Activated CD4-positive, alpha-beta T cell treated with anti-CD3 and anti-CD28 coated beads for 48 hours (primary cell): ENCODE measurements at places on chromosomes 16 and 17.

DNA sequence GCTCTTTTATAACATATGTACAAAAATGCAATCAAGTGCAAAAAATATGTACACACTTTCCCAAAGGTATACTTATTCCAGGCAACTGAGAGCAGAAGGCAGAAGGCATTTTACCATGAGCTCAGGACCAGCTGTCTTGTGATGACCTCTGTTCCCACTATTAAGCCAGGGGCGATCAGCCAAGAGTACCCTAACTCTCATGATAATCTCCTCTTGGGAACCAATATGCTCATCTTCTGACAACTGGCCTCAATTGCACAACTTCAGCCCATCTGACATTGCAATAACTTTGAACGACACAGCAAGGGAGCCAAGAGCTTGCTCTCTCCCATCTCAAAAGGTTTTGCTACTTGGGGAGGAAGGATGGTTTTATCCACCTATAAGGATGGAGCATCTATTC is 471.9 kb downstream of the HS3ST3B1 start:
- no peak for DNase-seq

- DNase-seq = no peak
These were observed 276.6 kb upstream of the TNRC6C start for GRCh38 chr17:77681861-77682260.

DNA sequence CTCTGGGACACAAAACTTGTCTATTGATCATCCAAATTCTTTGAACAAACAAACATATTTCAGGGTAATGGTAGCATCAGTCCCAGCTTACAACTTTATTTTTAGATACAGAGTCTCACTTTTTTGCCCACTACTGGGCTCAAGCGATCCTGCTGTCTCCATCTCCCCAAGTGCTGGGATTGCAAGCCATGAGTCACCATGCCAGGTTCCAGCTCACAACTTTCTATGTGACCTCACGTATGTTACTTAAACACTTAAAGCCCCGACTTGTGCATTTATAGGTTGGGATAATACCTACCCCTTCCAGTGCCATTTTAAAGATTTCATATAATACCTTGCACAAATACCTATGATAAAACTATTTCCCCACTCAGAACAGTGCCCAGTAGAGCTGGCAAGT is 42.0 kb upstream of the KSR1 start:
- no peak for DNase-seq

- DNase-seq = no peak
These were observed 78.7 kb downstream of the CDYL2 start for GRCh38 chr16:80725566-80726162.

GRCh38 chr17:31647661-31648060 is 211.4 kb downstream of the COPRS start:
- DNase-seq = no peak

GRCh38 chr17:17300624-17301568 is 2.3 kb upstream of the NT5M start:
- DNase-seq = peak; percentile 69

GRCh38 chr17:82865774-82866395 is 26.1 kb upstream of the ZNF750 start:
- DNase-seq = no peak

DNA sequence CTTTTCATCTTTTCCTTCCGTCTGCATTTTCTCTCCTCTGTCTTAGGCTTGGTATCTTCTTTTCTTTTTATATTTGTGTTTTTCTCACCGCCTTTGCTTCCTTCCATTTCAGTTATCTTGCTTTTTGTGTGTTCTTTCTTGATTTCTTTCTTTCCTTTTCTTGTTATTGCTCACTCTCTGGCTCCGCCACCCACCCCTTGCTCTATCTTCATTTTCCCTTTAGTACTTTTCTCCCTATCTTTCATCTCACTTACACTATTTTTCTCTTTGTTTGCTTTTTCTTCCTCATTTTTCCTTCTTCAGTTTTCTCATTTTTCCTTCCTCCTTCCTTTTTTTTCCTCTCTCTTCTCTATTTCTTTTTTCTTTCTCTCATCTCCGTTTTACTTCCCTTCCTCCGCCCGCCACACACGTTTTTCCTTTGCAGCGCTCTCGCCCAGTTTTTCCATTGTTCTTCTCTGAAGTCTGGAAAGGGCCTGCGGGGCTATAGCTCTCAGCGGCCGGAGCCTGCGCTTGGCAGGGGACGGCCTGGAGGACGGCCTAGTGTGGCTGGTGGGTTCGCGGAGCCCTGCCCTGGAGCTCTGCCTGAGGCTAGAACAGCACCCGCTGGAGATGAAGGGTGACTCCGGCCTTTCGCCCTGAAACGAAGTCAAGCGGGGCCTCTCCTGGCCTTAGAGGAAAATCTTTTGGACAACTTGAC is 5.2 kb upstream of the HOXB13 start:
- DNase-seq = no peak

- DNase-seq = peak; percentile 61
These were observed 1.3 kb upstream of the TMEM92 start for GRCh38 chr17:50272711-50273653.

DNA sequence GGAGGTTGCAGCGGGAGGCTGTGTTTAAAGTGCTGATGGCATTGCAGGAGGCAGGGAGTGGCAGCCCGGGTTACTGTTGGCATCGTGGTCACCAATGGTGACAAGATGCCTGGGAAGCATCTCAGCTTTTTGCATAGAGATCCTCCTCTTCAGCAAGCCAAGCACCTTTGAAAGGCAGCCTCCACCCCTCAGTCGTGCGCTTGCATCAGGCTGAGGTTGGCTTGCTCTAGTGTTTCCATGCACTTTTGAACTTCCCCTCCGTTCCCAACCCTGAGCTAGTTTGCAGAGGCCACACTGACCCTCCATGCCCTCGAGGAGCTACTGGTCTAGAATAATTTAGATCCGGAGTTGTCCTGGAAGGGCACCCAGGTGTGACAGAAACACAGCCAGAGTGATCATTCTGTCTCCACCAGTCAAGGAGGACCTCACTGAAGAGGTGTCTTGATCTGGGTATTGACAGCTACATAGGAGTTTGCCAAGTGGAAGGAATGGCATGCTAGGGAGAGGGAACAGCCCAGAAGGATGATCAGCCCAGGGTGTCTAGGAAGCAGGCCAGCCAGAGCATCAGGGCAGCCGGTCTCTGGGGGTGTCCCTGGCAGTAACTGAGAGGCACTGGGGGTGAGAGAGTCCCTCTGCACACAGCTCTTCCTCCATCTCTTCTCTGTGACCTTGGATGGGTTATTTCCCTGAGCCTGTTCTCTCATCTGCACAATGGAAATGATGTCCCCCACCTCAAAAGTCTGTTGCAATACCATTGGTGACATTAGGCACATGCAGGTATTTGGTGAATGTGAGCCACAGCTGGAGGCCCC is 7.7 kb downstream of the BEAN1 start:
- no peak for DNase-seq

DNA sequence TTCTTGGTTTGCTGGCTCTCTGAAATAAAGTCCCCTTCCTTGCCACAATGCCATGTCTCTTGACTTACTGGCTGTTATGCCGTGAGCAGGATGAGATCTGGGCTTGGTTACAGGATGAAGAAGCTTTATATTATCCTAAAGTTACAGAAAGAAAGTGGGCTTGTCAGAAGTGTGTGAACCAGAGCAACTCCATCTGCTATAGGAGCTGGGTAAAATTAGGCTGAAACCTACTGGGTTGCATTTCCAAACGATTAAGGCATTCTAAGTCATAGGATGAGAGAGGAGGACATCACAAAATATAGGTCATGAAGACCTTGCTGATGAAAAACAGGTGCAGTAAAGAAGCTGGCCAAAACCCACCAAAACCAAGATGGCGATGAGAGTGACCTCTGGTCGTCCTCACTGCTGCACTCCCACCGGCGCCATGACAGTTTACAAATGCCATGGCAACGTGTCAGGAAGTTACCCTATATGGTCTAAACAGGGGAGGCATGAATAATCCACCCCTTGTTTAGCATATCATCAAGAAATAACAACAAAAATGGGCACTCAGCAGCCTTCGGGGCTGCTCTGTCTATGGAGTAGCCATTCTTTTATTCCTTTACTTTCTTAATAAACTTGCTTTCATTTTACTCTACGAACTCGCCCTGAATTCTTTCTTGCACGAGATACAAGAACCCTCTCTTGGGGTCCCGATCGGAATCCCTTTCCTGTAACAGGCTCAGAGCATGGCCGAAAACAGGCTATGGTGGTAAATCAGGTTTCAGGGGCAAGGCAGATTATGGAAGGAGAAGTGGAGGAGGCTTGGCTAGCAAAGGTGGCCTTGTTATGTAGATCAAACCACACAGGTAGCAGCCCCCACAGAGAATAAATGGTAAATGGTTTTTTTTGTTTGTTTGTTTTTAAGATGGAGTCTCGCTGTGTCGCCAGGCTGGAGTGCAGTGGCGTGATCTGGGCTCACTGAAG is 81.3 kb upstream of the C16orf82 start:
- no peak for DNase-seq

DNA sequence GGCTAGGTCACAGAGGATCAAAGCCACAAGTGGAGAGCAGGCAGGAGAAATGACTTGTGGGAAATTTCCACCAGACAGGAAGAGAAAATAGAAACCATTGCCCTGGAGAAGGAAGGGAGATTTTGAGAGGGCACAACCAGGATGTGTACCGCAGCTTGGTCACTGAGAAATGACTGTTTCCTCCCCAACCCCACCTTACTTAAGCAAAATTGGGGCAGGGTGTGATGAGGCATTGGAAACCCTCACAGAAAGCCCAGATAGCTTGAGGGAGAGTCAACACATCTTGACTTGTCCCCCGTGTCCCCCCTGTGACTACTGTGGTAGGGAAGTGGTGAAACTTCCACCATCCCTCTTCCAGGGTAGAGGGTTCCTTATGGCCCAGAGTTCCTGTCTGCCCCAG is 113.5 kb upstream of the FAM20A start:
- DNase-seq = no peak

DNA sequence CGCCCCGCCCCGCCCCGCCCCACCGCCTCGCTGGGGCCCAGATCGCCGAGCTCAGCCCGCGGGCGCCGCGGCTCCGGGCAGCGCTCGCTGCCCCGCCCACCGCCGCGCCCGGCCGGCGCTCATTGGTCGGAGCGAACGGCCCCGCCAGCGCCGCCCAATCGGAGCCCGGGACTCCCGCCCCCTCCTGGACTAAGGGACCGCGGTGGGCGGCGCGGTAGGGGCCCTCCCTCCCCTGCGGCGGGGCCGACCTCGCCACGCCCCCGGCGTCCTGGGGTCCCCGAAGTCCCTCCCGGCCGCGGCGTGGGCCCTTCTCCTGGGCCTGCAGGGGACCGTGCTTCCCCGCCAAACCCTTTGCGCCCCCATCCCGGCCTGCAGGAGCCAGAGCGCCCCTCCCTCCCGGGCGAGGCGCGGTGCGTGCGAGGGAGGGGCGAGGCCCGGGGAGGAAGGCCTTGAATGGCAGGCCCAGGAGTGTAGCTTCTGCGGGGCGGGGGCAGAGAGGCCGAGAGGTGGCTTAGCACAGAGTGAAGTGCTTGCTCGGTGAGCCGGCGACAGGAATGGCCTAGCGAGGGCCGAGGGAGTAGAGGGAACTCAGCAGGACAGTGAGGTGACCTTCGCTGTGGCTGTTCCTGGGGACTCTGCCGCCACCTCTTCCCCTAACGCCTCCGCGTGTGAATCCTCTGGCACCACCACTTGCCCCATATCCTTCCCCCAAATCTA is at the start of gene CAMKK1:
Gene CAMKK1 (minus strand): TSS at position 51 of the 717 bp plus-strand sequence. CDS start 7,366 bp downstream, outside the sequence.
- peak; percentile 92 for DNase-seq

DNA sequence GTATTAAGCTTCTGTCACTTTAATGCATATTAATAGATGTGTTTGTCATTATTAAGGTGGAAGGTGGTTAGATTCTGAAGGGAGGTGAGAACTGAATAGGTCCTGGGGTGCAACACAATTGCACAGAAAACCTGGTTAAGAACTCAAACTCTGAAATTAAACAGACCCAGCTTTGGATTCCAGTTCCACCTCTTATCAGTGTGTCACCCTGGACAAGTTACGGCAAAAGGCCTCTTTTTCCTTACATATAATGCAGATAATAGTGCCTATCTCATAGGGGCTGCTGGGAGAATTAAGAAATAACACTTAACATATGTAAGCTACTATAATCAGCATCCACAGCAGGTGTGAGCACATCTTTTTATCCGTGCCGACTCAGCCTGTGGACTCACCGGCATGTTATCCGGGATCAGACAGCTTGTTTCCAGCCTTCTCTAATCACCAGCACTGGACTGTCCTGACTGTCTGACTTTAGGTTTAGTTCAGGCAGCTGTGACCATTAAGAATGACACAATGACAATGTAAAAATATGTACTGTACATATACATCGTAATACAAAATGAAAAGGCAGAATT is 31.4 kb downstream of the TEX2 start:
- DNase-seq = no peak

DNA sequence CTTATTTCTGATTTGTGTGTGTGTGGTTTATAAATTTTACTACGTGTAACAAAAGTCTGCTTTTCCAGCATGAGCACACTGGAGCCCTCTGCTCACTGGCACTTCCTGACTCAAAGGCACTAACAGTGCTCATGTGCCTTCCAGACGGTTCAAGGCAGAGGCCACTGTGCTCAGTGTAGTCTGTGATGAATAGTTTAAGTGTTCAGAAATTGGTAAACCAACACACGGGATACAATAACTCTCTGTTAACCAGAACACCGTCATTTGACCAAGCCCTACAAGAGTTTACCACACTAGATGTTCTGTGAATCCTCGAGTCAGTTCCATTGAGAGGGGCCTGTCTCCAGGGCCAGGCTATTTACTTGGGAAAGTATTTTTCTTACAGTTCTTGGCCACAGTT is 191.9 kb downstream of the MRTFB start:
- DNase-seq = no peak

- no peak for DNase-seq
These were observed 140.5 kb downstream of the TRIM37 start for GRCh38 chr17:58966208-58966607.

- DNase-seq = no peak
These were observed 1.4 kb downstream of the CBFB start for GRCh38 chr16:67030221-67030962.

DNA sequence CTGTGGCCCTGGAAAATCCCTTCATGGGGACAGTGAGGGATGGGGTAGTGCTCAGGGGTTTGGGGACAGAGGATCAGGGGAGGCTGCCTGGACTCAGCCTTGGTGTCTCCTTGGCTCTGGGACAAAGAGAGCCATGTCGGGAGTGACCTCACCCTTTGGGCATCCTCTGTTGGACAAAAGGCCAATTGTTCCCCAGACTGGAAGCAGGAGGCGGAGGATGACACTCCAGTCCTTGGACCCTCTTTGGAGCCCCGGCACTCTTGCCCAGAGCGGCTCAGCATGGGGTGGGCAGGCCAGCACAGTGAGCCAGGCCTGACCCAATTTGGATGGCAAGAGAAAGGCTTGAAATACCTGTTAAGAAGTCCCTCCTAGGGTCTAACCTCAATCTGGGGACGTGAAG is 39.4 kb upstream of the PHB1 start:
- DNase-seq = no peak

- no peak for DNase-seq
These were observed 6.3 kb downstream of the CNTD1 start for GRCh38 chr17:42804918-42805367.
